HuH-7 (cell line): ENCODE measurements at places on chromosomes 5 and 9.

DNA sequence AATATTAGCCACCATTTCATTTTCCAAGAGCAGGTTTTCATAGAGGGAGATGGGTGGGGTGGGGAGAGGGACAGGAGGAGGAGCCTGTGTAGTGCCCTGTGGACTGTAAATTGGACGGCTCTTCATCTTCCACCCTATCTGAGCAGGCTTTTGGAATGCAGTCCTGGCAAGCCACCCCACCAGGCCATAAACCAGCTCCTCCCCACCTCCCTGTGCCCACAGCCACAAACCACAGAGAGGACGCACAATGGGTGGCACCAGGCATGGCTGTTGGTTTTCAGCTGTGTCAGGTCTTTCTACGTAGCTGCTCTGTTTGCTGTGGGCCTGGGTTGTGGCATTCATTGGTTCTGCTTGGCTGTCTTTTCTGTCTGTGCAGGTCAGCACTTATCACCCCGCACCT, 58.0 kb downstream of the PLAC8L1 start:
- DNase-seq = no peak

DNA sequence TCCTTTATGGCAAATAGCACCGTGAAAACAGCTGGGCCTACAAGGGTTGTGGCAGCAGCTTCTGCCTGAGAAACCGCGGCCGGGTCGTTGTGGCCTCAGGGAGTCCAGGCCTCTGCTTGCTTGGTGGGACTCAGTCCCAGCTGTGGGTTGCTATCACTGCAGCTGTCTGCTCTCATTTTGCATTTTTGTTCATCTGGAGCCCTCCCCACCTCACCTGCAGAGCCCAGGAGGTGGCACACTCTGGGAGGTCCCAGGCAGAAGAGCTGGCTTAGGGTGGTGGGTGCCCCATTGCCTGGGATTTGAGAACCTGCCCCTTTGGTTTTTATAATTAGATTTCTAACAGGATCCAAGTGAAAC, 138.4 kb downstream of the GADD45G start:
- no peak for DNase-seq

DNA sequence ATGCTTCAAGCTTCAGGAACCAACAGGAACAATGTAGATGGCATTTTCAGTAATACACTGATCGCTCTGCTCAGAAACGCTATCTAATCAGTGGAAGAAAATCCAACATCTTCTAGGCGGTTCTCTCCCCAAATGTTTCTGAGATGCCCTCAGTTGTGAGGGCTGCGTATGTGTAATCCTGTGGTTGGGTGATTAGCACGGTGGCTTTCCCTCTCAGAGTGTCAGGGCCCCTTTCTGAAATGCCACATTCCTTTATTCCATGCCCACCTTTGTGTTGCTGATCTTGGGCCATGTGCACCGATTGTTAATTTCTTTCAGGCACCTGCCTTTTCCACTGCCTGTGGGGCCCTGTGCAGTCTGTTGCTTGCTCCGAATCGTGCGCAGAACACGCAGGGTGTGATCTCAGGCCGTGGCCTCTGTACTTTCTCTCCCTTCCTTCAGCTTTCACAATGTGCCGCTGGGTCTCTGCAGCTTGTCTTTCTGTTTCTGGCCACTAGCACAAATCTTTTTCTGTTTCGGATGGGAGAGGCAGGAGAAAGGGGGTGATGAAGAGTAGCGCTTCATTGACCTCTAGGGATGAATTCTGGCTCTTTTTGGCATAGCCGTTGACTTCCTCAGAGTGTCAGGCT, 324.0 kb downstream of the PARP8 start:
- DNase-seq = no peak

DNA sequence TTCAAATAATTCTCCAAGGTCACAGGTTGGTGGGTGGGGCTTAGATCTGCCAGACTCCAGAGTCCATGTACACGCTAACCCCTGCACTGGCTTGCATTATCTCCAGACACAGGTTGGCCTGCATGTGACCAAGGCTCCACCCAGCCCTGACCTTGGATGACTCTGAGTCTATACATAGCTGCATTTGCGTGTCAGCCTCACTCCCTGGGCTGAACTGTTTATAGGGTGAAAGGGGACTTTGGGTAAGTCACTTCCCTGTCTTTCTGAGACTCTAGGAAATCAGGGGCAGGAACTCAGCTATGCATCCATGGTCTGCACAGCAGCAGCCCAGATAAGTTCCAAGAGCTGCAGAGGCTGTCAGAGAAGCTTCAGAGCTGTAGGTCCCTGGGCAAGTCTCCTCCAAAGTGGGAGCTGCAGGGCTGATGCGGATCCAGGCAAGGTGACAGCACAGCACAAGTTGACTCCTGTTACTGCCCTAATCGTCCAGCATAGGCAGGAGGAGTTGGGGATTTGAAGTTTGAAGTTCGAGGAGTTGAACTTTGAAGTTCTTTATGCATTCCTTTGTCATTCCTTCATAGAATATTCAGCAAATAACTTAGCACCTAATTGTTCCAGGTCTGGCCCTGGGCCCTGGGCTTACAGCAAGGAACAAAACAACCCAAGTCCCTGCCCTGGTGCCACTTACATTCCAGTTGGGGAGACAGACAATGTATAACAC, 53.4 kb downstream of the SLC22A5 start:
- peak; percentile 76 for DNase-seq

GRCh38 chr9:104993291-104993963, 65.5 kb upstream of the ABCA1 start:
- DNase-seq = no peak

DNA sequence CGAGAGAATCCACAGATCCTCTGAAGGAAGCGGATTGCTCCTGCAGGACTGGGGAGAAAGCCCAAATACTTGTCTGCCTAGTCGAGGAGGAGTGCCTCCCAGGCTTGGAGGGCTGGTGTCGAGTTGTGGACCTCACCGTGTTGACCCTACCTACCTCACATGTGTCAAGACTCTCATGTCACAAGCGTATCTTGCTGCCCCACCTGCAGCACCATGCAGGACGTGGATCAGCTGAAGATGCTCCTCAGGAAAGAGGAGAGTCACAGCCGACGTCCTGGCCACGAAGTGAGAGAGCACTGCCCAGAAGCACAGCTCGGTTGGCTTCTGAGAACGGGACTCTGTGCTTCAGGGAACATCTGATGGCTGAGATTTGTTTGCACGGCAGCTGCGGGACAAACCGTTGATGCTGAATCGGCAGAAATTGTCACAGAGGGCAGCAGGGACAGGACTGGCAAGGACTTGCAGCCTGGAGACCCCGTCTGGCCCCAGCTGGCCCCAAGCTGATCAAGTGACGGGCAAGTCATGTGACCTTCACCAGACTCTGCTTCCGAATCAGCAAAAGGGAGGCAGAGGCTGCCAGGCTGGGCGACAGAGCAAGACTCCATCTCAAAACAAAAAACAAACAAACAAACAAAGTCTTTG, 119.1 kb upstream of the ITGA1 start:
- no peak for DNase-seq

DNA sequence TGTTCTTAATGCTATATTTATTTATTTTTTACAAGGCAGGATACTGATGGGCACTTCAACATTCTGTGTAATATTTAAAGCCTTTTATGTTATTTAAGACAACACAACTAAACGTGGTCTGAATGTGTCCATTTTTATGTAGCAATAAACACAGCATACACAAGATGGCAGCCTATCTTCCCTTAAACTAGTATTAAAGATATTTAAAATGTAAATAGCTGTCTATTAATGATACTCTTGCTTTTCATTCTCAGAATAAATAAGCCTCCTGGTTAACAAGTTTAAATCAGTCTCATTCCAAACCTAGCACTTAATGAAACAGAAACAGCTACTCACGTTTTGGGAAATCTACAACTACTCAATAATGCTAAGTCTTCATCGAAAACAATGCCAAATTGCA, 315.7 kb downstream of the MCTP1 start:
- DNase-seq = no peak

GRCh38 chr5:169417676-169418075, 116.7 kb upstream of the SLIT3 start:
- no peak for DNase-seq

DNA sequence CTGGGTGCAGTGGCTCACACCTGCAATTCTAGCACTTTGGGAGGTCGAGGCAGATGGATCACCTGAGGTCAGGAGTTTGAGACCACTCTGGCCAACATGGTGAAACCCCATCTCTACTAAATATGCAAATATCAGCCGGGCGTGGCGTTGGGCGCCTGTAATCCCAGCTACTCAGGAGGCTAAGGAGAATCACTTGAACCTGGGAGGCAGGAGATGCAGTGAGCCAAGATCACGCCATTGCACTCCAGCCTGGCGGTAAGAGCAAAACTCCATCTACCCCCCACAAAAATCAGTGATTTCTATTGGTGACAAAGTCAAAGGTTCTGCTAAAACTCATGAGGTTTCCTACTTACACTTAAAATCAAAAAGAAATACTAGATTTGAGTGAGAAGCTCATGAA, 18.8 kb downstream of the CSNK1A1 start:
- no peak for DNase-seq

- peak; percentile 65 for DNase-seq
These were observed 779 bp downstream of the PKN3 start for GRCh38 chr9:128702949-128703615.

DNA sequence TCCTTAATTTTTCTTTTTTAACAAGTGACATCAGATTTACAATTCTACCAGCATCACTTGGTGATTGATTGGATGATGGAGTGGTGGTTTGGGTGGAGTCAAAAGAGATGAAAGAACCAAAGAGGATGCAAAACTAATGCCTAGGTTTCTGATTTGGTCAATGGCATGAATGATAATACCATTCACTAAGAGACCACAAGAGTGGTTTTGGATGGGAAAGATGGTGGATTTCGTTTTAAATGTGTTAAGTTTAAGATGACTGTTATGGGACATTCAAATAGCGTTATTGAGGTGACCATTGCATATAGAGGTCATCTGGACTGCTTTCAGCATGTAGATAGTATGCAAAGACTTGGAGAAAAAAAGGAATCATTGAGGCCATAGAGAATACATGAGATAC, 3.6 kb downstream of the SMC5 start:
- no peak for DNase-seq

DNA sequence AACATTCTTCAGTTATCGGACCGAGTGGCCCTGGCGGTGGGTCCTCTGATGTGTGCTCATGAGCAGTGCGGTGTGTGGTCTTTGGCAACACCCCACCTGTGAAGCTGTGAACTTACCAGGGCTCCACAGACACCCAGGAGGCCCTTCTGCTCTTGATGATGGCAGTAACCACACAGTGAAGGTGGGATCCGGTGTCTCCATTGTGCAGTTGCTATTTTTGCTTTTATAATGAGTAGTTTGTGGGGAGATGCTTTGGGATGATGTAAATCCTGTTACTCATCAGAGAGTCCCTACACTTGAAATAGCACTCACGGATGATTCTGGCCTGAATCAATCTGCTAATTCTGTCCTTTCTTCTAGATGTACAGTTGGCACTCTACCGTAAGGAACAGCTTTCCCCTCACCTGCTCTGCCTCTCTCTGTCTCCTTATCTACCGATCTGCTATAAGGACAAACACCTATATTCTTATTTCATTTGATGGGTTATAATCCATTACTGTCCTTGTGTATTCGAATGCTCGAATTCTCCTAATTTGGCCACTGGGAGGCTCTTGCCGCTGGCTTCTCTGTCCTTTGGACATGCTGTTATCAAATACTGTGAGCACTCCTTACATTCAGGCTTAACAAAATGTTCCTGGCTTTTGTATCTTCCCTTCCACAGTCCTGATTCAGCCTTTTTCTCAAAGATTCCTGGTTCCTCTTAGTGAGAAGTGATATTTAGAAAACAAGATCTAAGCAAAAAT, 20.2 kb downstream of the ATPSCKMT start:
- DNase-seq = no peak

- no peak for DNase-seq
These were observed 474.1 kb downstream of the BNC2 start for GRCh38 chr9:16396389-16396788.

DNA sequence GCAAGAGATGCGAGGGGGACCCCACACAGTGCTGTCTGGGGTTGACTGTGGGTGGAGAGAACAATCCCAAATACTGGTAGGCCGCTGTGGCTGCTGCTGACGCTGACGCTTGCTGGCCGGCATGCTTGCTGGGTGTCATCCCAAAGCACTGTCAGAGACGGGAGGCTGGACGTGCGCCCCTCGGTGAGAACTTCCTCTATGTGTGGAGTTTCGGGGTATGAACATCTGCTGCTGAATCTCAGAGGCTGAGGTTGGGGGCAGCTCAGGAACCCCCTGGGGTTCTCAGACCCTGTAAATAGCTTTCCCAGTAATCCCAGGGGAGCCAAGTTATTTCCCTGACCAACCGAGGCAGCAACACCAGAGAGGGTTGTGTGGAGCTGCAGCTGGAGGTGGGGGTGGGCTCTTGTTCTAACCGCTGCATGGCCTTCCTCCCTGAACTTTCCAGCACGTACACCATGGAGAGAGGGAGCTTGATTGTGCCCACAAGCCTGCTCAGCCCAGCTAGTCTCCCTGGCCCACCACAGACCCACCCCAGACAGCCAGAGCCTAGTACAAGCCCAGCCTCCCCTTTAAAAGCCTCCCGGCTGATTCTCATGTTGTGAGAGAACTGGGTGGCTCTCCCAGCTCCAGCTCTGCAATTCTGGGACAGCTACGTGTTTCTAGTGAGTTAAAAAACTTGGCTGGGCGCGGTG, 21.8 kb upstream of the SLC12A7 start:
- no peak for DNase-seq

GRCh38 chr5:64347309-64347708, 158.5 kb upstream of the RGS7BP start:
- DNase-seq = no peak

DNA sequence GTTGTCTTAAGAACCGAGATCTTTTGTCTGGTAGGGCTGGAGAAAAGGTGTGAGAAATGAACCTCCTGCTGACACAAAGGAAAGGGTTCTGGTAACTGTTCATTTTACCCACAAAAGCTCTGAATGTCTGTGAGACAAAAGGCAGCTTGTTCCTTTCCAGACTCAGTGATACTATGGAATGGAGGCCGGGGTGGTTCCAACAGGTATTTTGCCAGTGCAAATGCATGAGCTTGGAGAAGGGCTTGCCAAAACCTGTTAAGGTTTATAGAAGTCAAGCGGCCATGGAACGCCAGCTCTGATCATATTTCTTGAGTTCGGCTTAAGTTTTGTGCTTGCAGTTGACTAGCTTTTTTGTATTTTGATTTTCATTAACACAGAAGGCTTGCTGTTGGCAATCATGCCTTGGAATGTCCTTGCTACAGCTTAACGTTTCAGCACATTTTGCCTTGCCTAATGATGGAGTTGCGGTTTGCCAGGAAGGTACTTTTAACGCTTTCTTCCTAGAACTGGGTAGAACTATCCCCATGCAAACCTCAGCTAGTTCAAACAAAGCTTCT, 328.6 kb downstream of the PIK3R1 start:
- no peak for DNase-seq
